ENCODE measurements at places on chromosomes 13 and 19.
A peak's percentile ranks its signal among the peaks of the same experiment; 100 is the strongest.

- no peak for DNase-seq
These were observed 72.6 kb upstream of the SERP2 start for GRCh38 chr13:44300895-44301638.

DNA sequence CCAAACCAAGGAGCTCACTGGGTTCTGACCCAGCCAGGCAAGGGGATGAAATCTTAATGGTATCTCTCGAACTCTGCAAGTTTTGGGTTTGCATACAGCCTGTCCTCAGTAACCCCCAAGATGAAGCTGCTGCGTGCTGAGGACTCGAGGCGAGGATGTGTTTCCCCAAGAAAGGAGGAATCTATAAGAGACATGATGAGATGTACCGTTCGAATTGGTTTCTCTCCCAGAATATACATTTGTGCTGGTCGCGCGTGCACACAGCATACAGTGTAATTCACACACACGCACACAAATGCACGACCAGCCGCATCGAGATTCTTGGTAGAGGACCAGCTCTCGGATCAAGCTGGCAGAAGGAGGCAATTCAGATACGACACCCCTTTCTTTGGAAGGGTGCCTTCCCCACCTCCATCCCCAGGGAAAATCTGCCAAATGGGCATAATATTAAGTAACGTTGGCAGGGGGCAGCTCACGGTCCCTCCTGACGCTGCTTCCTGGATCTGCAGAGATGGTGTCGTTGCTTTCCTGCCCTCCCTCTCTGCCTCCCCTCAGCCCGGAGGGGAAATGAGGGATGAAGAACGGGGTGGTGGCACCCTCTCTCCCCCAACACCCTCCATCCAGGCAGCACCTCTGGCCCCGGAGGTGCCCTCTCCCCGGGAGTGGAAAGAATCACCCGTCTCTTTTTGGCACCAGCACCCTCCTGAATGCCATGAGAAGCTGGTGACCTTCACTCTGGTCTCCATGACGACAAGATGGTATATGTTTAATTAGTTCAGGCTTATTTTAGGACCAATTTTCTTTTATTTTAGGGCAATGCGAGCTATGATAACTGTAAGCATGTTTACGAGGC is 310.2 kb downstream of the ZNF536 start:
- DNase-seq: no peak

DNA sequence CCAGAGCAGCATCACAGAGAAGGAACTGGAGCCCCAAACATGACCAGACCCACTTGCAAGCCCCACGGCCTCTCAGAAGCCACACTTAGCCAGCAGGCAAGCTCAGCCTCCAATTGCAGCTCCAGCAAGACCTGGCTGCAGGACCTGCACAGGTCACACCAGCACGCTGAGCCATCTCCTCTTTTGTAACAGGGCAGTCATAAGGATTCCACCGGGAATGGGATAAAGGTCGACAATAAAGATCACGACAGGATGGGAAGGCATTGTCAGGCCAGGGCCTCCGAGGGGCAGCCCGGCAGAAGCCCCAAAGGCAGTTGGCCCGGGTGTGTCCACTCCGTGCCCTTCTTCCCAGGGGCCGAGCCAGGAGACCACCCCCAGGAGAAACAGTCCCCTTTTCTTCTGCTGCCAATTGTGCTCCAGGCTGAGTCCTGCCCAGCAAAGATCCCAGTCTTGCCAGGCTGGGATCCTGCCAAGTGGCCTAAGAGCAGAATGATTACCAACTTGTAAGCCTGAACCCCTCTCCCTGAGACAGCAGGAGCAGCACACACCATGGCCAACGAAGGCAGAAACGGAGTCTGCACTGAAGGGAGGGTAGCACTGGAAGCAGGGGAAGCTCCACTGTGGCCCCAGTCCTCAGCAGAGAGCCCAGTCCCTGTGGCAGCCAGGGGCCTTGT is 12.5 kb downstream of the PEPD start:
- no peak for DNase-seq

DNA sequence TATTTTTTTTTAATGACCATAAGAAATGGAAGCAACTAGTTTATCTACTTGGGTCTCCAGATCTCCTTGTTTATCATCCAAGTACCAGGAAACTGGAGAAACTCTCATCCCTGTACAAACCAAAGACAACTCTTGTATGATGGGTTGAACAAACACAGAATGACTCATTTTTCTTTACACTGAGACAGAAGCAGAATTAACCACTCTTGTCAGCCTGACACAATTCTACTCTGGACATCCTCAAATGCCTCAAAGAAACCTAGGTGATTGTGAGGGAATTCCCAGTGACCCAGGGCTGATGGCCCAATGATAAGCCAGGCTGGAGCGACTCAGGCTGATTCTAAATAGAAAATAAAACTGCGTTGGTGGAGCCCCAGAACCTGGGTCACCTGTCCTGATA is 151.5 kb downstream of the ZNF737 start:
- DNase-seq: no peak

- no peak for DNase-seq
These were observed 7.1 kb upstream of the HSH2D start for GRCh38 chr19:16136185-16136999.

- no peak for DNase-seq
These were observed 1.2 kb upstream of the SLC25A42 start for GRCh38 chr19:19062454-19063182.

- DNase-seq: no peak
These were observed 5.7 kb downstream of the TMEM259 start for GRCh38 chr19:1015061-1015781.

DNA sequence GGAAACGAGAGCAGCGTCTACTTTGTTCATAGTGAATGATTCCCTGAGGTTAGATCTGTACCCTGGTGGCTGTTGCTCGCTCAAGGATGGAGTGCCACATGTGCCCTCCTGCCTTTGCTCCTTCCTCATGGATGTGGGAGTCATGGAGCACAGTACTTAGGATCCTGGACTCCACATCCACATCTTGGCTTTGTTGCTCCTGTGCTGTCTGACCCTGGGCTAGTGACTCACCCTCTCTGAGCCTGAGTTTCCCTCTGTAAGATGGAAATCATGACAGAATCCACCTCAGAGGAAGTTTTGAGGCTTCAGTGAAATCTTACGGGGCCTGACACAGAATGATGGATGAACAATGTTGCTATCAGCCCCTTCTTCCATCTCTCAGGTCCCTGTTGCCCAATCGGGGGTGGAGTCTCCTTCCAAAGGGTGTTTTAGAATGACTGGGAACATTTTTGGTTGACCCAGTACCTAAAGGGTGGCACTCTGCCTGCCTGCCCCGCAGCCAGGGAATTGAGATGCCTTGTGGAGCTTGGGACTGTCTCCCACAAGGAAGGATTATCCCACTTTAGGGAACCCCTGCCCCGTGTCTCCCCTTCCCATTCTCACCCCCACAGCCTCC is 9.8 kb upstream of the TIMM50 start:
- DNase-seq: no peak

DNA sequence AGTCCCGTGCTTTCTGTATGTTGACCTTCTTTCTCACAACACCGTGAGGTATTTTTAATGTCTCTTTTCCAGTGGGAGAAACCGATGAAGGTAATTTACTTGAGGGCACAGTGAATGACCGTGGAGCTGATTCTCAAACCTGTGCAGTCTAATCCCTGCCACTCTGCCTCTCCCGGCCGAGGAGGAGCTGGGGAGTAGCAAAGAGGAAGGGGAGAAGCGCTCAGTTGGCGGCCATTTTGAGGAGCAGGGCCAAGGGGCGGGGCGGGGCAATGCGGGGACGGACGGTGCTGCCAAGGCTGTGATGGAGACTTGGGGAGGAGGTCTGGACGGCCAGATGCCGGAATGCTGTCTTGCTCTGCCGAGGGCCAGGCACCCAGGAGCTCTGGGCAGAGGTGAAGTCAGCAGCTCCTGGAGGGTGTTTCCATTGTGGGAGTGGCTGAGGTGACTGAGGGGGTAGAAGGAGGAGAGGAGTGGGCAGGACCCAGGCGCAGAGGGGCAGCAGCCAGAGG is 12.4 kb upstream of the RANBP3 start:
- DNase-seq: no peak

DNA sequence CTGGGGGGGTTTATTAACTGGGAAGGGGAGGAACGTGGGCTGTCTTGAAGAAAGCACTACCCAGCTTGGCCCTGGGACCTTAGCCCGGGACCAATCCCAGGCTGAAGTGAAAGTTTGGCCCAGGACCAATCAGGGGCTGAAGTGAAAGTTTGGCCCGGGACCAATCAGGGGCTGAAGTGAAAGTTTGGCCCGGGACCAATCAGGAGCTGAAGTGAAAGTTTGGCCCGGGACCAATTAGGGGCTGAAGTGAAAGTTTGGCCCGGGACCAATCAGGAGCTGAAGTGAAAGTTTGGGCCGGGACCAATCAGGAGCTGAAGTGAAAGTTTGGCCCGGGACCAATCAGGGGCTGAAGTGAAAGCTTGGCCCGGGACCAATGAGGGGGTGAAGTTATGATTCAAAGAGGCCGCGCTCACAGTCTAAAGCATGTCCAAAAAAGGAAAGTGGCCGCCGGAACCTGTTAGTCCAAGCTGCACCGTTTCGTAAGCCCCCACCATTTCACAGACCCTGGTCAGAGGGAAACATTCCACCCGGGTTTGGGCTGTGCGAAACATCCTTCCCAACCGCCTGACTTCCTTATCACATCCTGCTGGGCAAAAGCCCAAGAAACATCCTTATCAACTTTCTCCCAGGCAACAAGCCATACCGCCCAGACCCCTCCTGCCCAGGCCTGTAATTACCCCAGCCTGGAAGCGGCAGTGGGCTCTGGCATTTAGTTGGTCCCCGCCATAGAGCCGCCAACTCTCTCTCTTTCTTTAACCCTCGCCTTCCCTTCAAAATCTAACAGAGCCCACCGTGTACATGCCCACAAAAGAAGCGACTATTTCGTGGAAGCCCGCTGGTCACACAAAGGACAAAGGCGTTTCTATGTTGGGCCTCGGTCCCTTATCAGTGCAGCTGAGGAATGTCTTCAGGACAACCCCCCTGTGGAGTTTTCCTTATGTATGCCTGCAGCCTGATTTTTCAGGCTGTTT is 1.1 kb downstream of the ZNF850 start:
- peak; percentile 69 for DNase-seq

- DNase-seq: peak; percentile 49
These were observed 7.2 kb downstream of the ERFL start for GRCh38 chr19:41920882-41921576.

DNA sequence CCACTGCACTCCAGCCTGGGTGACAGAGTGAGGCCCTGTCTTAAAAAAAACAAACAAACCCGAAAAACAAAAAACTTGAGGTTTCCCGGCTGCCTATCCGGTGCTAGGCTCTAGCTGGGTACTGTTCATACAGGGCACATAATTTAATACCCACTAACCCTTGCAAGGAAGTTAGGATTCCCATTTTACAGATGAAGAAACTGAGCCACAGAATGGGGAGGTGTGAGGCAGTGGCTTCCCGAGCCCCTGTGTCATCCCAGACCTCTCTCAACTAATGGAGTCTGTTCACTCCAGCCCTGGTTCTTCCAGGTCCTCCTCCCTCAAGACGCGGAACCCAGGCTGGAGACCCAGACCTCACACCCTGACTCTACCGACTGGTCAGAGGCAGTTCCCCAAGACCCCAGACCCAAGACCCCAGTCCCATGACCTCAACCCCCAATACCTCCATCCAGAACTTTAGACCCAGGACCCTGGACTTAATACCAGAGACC is 576 bp downstream of the APBA3 start:
- DNase-seq: no peak

DNA sequence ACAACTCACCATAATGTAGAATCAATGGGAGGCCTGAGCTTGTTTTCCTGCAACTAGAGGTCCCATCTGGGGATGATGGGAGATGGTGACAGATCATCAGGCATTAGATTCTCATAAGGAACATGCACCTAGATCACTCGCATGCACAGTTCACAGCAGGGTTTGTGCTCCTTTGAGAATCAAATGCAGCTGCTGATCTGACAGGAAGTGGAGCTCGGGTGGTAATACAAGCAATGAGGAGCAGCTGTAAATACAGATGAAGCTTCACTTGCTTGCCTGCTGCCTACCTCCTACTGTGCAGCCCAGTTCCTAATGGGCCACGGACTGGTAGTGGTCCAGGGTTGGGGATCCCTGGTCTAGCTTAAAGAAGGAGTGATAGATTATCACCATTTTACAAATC is 33.0 kb downstream of the KPNA3 start:
- no peak for DNase-seq

GRCh38 chr19:50542943-50543342 is 25.3 kb downstream of the LRRC4B start:
- DNase-seq: no peak

DNA sequence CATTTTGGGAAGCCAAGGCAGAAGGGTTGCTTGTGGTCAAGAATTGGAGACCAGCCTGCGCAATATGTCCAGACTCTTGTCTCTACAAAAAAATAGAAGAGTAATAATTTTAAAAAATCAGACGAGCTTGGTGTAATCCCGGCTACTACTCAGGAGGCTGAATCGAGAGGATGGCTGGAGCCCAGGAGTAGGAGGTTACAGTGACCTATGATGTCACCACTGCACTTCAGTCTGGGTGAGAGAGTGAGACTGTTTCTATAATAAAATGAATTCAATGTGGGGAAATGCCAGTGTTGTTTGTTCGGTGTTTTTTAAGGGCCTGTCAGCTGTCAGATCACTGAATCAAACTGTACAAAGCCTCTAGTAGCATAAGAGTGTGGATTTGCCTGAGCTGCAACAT is 1.2 kb upstream of the FBXL3 start:
- no peak for DNase-seq

DNA sequence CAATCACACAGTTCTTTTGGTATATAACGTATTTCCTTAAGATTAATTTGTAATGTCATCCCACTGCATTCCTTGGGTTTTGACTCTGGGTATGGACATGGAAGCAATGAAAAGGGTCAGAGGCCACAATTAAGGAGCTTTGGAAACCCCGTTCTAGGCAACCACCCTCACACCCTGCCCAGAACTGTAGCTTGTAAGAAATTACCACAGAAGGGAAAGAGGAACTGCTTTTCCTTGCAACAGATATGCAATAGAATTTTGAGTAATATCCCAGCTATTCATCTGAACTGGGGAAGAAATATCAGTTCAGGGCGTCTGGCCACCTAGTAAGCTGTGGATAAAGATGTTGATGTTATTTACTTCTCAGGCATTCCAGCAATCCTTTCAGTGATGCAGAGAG is 985 bp upstream of the CLC start:
- no peak for DNase-seq

GRCh38 chr19:19366434-19367396 is 38.8 kb upstream of the GATAD2A start:
- peak; percentile 81 for DNase-seq

- no peak for DNase-seq
These were observed 31.3 kb upstream of the GTF3A start for GRCh38 chr13:27393101-27393500.

GRCh38 chr19:8334458-8335342 is 8.4 kb downstream of the KANK3 start:
- DNase-seq: no peak

Data from B cell (primary cell).